HT-29 (cell line): ENCODE measurements at places on chromosomes 6 and 20.

GRCh38 chr6:150735341-150735851 is 130.1 kb upstream of the MTHFD1L start:
- DNase-seq: no peak

DNA sequence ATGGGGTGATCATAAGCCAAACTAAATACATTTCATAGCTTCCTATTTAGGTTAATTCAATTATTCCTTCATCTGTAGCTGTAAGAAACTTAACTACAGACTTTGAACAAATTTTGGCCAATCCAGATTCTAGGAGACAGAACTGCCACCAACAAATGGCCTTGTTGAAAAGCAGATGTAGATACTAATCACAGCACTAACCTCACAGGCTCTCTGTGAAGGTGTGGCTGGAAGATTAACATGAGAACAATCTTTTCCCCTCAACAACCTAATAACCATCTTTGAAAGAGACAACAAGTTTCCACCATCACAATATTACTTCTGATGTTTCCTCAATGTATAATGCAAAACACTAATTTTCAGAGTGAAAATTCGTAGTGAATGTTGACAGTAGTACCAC is 87.8 kb downstream of the SESN1 start:
- DNase-seq: no peak

- DNase-seq: no peak
Observed at GRCh38 chr20:2558581-2559278, 22.4 kb downstream of the TMC2 start.

- no peak for DNase-seq
Observed at GRCh38 chr6:45718131-45718530, 297.5 kb downstream of the CLIC5 start.

- no peak for DNase-seq
Observed at GRCh38 chr6:158165919-158166416, 2.1 kb downstream of the SERAC1 start.

DNA sequence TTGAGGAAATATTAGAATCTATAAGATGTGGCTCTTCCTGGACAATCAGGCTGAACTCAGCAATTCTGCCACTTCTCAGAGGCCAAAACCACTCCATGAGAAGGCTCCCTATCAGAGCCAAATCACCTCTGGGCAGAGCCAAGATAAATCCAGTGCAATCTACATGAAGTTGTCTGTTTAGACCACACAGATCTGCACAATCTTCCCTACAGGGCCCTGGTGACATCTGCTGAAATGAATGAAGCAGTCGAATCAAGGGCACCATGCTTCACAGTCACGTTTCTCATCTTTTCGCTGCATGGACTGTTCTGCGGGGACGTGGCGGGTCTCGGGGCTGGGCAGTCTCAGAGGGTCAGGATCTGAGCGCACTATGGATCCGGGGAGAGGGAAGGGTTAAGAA is 60.1 kb upstream of the CD93 start:
- no peak for DNase-seq

- no peak for DNase-seq
Observed at GRCh38 chr20:20497242-20497978, 129.5 kb downstream of the INSM1 start.

GRCh38 chr6:71153755-71154325 is 134.8 kb upstream of the OGFRL1 start:
- DNase-seq: no peak

- DNase-seq: no peak
Observed at GRCh38 chr6:170128346-170128745, 162.5 kb downstream of the DLL1 start.

DNA sequence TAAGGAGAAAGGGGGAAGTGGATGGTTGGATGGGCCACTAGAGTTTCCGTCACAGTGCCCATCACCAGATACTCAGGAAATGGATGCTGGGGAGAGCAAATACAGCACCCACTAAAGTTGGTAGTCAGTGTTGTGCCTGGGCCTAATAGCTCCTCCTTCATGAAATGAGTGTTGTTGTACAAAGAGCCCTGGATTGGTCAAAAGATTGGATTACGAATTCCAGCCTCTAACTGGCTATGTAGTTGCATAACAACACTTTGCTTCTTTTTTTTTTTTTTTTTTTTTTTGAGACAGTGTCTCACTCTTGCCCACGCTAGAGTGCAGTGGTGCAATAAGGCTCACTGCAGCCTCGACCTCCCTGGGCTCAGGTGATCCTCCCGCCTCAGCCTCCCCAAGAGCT is 27.4 kb downstream of the KCNG1 start:
- DNase-seq: no peak

DNA sequence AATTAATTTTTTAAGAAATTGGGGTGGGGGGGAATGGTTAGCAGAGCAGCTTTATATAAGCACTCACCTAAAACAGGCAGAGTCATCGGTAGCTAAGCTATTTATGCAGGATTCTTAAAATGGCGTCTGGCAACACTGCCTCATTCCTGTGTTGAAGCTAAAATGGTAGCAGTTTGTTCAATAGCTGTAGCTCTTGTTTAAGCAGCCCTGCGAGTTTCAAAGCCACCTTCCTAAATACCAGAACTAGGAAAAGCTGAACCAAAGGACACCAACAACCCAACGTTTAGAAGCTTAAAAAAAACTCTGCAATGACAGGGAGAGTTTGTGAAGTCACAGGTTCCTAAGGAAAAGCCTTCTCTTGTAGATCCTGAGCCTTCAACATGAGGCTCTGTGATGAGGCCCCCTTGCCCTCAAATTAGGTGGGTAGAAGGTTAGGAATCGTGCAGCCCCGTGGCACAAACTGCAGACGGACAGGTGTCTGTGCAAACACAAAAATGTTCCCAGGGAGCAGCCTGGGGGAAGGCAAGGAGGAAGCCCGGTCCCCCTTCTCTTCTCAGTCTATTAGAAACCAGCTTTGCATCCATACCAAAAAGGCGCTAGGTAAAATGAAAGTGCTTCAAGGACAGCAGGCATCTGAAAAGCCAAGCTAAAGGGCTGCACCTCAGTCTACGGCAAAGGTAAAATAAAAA is 4.7 kb downstream of the ZMYND8 start:
- peak; percentile 42 for DNase-seq

DNA sequence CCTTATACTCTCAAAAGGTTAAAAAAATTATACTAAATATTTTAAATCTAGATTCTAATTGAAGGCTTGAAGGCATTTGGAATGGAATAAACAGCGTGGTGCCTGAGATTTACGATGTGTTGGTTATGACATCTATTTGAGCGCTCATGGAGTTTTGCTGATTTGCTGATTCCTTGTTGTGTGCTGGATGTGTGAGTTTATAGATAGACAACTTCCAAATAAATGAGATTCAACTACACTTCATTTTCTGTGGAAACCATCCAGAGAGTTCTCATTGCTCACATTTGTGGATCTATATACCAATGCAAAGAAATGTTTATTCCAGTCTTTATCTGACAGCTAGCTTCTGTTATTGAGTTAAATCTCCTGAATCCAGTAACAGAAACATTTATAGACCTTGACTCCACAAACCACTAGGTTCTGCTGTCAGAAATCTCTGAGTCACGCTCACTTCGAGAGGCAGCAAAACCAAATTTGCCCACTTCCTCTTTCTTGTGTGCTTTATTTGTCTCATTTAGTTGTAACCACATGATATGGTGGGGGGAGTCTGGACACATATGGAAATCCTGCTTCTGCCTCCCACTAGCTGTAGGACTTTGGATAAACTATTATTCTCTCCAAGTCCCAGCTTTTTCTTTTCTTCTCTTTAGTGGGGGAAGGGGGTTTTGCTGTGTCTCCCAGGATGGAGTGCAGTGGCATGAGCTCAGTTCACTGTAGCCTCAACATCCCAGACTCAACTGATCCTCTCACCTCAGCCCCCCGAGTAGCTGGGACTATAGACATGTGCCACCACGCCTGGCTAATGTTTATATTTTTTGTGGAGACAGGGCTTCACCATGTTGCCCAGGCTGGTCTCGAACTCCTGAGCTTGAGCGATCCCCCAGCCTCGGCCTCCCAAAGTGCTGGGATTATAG is 54.5 kb downstream of the IPCEF1 start:
- no peak for DNase-seq

DNA sequence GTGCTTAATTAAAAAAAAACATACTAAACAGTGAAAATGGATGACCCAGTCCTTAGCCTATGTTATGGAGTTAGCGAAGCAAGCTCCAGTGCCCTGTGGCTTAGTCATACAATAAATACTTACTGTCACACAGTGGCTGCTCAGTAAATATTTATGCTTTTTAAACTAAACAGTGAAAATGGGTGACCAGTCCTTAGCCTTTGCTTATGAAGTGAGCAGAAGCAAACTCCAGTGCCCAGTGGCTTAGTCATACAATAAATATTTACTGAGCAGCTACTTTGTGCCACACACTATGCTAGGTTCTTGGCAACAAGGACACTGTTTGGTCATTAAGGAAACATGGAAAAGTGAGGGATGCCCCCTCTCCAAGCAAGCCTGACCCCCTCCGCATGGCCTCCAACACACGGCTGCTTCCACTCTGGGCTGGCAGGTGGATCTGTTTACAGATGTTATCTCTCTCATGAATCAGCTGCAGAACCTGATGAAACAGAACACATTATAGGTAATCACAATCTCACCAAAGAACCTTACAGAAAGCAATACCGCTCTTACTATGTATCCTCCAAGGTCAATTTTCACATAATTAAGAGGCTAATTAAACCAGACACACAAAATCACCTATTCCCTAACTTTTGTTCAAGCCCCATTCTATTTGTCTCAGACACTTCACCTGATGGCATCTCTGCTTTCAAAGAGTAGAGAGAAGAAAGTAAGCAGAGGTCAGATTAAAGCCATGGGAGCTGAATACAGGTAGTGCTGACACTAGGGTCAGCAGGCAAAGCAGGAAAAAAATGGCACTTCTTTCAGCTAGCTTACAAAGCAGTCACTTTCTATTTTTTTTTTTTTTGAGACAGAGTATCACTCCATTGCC is 27.3 kb downstream of the CDK5RAP1 start:
- DNase-seq: peak; percentile 87

DNA sequence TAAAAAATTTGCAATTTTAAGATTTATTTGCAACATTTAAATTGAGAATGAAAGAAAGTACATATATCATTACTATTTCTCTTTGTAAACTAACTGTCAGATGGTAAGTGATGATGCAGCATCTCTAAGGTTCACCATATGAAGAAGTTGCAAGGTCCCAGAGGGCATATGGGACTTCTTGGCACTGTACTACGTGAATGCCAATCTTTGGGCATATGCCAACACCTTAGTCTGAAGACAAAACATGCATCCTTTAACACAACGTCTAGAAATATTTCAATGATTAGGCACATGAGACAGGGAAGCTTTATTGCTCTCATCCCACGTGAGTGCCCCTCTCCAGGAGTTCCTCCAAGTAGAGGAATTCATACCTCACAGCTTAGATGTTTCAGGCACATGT is 66.8 kb downstream of the CDK19 start:
- DNase-seq: no peak

DNA sequence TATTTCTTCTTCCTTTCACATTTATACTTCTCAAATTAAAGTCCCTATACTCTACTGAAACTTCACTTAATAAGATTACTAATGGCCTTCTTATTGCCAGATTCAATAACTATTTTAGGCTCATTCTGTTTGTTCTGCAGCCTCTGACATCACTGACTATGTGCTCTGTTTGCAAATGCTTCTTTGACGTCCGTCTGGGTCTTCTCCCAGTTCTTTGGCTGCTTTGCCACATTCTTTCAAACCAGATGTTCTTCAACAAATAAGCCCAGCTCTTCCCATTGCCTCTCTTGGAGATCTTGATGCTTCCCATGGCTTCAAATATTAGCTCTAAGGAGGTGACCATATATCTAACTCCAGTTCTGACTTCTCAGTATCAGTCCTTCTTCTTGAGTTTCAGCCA is 117.4 kb downstream of the BTBD9 start:
- no peak for DNase-seq

DNA sequence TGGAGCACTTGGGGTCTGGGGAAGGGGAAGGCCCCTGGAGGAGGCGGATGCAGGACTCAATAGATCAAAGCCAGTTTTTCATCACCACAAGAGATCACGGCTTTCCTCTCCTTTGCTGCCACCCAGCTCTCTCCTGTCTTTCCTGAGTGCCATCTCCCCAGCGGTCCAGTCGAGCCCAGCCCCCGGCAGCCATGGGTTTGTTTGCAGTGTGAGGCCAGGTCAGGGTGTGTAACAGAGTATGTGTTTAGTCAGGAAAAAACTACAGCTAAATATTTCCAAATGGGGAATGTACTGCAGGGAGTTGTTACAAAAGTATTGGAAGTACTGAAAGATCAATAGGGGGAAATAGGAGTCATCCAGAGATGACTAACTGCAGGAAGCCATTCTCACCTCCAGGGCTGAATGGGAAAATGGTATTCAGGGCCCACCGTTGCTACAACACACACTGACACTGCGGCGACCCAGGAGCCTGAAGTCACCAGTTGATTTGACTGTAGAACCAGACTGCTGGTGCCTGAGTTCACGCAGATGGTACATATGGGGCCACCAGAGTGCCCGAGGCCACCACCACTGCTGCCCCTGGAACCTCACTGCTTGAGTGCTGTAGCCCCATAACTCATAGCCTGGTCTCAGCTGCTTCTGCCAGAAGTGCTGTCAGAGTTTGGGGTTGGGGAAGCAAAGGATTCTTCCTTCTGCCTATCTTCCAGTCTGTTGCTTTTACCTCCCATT is 23.6 kb upstream of the FANCE start:
- DNase-seq: no peak

DNA sequence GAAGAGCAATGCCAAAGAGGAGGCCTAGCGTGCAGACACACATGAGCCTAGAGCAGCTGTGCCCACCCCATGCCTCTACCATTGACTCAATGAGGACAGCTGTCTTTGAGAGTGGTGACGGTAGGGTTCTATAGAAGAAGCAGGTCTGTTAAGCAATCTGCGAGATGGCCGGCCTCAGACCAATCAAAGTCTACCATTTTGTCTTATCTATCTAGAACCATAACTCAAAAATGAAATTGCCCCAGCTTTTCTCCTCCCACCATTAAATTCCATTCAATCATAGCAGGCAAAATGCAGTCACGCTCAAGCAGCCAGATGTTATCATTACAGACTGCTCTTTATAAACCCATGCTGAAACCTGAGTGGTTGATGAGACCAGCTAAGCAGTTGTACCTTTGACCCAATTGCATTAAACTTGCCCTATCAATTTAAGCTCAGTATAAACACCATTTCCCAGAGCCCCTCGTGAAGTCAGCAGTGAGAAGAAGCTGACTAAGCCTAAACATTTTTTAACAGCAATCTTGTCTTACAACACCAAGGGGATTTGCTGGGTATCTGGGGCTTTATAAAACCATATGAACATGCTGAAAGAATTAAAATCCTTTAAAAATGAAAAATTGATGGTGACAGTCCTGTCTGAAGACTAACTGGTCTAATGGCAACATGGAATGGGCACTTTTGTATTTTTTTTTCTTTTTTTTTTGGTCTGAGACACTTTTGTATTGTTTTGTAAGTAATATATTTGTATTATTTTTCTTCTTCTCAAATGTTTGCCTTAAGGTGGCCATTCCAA is 57.5 kb downstream of the FOXC1 start:
- no peak for DNase-seq

- DNase-seq: no peak
Observed at GRCh38 chr20:58519940-58520712, 4.9 kb upstream of the APCDD1L start.
